Midbrain (tissue), 1 donor: ENCODE measurements at places on chromosomes 12 and 14.

DNA sequence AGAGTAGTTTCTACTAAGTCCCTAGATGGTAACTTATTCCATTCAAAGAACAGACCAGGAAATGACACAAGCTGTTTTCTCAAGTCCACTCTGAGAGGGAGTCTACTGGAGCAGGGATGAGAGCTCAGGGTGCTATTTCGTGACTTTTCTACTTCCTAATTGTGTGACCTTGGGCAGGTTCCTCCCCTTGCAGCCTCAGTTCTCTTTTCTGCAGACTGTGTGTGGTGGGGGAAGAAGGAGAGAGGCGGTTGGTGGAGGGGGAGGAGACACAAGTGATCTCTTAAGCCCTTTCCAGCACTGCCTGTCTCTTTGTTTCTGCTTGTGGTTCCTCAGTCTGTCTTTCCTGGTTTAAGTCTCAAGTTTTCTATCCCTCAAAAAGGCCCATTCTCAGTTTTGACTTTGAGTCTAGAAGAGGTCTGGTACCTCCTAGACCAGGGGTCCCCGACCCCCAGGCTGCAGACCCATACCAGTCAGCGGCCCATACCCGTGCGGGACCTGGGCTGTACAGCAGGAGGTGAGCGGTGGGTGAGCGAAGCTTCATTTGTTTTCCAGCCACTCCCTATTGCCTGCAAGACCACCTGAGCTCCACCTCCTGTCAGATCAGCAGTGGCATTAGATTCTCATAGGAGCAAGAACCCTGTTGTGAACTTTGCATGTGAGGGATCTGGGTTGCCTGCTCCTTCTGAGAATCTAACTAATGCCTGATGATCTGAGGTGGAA, 10.7 kb downstream of the FGF6 start:
- DNase-seq, result no peak

DNA sequence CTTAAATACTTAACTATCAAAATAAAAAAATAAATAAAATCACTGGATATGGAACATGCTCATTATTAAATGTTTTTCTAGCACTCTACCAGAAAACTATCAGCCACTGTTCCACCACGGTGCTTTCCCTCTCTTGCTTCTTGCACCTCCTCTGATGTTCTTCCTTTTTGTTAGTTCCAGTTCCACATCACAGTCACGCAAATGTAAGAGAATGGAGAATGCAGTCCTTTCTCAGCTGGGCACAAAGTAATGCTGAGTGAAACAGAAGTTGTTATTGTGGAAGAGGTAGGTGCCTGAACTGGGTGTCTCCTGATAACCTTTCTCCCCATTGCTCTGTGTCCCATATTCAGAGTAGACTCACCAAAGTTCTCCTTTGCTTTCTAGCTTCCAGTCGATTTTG, 1116.9 kb upstream of the TMEM132C start:
- no peak for DNase-seq

- no peak for DNase-seq
Measured at GRCh38 chr14:99036611-99037293, 235.2 kb downstream of the BCL11B start.

DNA sequence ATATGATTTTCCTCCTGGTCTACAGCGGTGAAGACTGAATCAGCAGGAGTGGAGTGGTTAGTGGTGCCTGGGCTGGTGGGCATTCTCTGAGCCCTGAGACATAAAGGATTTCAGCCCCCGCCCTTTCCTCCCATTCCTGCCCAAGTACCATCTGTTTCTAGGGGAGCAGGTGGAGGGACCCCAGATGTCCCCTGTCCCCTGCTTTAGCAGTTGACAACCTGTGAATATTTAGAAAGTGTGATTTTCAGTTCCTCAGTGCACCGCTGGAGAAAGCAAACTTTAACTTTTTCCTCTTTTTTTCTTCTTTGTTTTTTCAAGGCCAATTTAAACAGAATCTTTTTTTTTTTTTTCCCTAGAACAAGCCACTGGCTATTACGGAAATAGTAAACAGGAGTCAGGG, 163.8 kb upstream of the MYL2 start:
- DNase-seq, result no peak

DNA sequence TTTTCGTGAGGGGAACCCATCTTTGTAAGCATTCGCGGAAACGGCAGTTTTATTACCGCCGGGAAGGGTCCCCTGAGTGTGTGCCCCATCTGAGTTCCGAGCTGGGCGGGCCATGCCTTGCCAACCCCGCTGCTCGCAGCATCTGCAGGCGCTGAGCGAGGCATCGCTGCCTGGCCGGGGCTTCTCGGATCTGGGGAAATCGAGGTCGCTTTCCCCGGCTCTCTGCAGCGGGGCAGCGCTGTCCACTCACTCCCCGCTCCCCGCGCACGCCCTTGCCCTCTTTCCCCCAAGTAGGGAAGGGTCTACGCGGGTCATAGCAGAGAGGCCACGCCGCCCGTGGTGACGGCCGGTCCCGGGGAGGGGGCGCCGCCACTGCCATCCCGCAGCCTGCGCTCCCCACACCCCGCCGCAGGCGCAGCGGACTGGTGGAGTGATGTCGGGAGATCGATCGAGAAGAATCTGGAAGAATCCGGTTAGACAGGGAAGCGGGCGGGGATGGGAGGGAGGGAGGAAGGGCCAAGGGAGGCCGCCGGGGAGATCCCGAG, 507 bp upstream of the FKBP4 start:
- DNase-seq, result peak; percentile 85

- DNase-seq, result no peak
Measured at GRCh38 chr14:23434488-23435222, 805 bp downstream of the MYH7 start.

GRCh38 chr14:105537580-105538474, 11.4 kb downstream of the TMEM121 start:
- peak; percentile 29 for DNase-seq
